NCI-H1694 treated with DMSO at 0.1 percent for 48 hours (cell line): ENCODE measurements at places on chromosomes 1 and 21.

GRCh38 chr1:24101796-24102586 is 9.9 kb downstream of the MYOM3 start:
- DNase-seq, result no peak

DNA sequence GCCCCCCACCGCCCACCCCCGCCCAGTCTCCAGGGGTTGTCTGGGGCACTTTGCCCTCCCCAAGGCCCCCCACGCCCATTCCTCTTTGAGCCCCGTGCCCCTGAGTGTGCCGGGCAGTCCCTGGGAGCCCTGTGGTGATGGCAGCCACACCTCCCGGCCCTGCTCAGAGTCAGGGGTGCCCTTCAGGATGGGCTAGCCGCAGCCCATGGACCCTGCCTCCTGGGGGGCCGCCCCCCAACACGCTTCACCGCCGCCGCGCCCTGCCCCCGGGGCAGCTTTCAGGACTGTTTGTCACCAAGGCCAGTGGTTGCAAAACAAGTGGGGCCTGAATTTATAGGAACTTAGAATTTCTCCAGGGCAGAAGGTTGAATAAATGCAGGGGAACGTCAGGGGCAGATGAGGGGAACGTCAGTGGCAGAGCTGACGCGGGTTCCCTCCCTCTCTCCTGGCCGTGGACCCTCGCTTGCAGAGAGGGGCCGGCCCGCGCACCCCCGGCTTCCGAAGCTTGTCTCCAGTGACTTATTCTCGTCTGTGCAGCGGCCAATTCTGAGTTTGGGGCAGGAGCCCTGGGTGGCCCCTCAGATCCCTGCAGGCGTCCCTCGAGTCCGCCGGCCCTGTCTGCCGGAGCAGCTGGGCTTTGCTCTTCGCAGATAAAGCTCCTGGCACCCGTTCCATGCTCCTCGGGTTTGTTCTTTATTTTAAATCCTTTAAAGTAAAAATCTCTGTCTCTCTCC is 41.2 kb upstream of the ADARB1 start:
- DNase-seq, result no peak

DNA sequence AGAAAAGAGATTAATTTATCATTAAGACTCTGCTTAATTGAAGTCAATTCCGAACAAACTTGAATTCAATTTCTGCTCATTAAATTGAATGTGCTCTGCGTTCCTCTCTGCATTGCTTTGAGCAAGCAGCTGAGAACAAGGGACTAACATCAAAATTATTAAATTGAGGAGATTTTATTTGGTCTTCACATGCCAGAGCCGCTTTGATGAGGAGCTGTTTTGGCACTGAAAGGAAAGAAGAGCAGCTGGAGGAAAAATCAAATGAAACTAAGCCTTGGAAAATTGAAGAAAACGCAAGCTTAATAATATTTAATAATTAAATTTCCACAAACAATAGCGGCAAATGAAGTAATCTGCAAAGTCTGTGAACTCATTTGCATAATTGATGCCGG is 222.0 kb upstream of the PKN2 start:
- no peak for DNase-seq

GRCh38 chr1:153945131-153945794 is 1.3 kb downstream of the DENND4B start:
- no peak for DNase-seq

DNA sequence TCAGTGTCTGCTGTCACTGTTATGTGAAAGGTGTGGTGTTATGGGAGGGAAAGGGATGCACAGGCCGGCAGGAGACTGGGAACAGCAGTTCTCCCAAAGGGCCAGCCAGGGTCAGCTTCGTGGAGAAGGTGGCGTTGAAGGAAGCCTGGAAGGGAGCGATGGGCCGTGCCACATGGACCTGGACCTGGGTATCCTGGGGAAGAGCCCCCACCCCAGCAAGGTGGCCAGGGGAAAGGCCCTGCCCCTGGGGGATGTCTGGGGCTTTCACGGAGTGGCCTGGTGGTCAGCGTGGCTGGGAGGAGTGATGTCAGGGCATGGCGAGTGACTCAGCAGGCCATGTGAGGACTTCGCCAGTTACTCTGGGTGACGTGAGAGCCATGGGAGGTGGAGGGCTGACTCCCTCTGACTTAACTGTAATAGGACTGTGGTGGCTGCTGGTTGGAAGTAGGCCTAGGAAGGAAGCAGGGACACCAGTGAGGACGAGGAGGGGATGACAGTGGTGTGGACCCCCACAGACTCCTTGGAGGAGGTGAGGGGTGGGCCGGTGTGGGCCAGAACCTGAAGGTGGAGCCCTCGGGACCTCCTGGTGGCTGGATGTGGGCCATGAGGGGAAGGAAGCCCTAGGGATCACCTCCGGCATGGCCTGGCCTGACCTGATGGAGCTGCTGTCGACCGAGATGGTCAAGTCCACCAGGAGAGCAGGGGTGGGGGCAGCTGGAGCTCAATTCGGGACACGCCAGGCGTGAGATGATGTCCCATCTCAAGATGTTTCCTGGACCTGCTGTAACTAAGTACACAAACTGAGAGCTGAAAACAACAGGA is 54.5 kb downstream of the BACE2 start:
- DNase-seq, result no peak

DNA sequence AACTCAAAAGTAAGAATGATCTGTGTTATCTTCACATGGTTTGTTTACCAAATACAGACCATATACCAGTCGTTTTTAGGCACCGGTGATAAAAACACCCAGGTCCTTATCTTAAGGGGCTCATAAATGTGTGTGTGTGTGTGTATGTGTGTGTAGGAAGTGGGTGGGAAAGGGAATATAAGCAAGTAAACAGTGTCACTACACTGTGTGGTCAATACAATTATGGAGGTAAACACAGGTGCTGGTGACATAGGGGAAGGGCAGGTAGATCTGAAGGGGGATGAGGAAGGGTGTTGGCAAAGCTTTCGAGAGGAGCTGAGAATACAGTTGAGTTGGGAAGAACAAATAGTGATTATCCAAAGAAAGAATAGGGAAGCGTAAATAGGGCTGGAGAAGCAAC is 19.1 kb upstream of the MRPS6 start:
- no peak for DNase-seq

DNA sequence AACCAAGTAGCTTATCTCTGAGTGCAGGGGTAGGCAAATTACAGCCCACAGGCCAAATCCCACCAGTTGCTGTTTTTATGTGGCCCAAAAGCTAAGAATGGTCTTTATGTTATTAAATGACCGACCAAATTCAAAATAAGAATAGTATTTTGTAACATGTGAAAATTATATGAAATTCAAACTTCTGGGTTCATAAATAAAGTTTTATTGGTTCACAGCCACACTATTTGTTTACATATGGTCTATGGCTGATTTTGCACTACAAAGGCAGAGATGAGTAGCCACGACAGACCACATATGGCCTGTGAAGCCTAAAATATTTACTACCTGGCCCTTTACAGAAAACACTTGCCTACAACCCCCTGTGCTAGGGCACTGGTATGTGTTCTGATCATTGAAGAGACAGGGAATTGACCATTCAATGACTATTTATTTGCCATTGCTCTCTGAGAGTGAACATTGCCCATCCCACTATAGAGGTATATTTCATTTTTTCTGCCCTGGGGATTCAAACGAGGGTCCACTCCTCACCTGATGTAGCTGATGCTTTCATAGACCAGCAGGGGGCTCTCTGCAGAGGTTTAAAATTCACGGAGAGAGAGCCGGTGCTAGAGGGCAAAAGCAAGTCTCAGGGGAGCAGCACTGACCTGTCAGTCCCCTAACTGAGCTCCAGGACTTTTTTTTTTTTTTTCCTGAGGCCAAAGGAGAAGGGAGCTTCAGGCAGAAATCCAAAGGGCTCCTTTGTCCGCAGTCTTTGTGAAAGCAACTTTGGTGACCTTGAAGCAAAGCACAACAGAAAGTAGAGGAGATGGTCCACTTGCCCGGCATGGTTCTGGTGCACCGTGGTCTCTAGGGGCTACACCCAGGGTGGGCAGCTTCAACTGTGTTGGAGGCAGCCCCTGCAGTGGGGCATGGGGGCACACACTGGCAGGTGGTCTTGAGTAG is 7.3 kb upstream of the GNL2 start:
- DNase-seq, result peak; percentile 30
